ENCODE measurements at places on chromosomes 6 and 20.

GRCh38 chr6:75603106-75603420, 1.4 kb downstream of the SENP6 start:
- no peak for DNase-seq

- DNase-seq: no peak
These were observed 44.4 kb downstream of the MAP3K4 start for GRCh38 chr6:161035981-161036263.

DNA sequence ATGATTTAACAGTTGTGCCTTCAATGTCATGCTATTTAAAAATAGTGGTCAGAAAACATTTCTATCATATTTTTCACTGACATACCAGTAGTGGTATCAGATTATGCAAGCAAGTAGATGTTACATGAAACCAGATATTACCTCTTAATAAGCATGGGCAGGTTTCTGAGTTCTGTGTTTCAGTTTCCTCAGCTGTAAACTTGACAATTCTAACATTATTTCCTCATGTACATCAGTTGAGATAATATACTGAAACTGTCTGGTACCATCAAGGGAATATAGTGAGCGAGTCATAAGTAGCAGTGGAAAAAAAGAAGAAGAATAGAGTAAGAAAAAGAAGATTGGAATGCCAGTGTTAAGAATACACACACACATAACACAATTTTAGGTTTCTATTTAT, 477.9 kb upstream of the MANEA start:
- no peak for DNase-seq

DNA sequence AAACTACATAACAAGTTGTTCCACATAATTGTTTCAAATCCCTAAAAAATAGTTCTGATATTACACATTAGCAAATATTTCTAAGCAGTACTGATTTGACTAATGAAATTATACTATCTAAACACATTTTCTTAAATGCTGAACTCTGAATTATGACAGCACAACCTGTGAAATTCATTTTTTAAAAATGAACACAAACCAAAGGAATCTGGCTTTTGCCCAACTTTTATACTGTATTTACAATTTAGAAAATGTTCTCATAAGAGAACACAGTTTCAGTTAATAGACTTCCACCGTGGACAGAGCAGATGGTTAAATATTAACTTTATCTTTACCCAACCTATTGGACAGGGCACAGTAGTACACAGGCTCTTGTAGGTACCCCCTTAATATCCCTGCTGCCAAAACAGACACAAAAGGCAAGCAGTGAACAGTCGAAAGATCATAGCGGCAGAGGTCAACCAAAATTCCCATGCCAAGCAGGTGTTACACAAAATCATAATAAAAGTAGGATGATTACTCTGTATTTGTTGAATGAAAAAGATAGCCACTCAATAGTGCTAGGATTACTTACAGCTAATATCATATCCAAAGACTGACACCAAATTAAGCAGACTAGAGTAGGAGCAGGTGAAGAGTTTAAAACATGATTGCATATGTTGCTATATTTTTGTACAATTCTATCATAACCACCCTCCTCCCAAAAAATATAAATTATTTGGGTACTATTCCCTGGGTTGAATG, 122.5 kb downstream of the RNGTT start:
- DNase-seq: no peak

- DNase-seq: no peak
These were observed 295.4 kb downstream of the TFAP2C start for GRCh38 chr20:56924292-56925081.

DNA sequence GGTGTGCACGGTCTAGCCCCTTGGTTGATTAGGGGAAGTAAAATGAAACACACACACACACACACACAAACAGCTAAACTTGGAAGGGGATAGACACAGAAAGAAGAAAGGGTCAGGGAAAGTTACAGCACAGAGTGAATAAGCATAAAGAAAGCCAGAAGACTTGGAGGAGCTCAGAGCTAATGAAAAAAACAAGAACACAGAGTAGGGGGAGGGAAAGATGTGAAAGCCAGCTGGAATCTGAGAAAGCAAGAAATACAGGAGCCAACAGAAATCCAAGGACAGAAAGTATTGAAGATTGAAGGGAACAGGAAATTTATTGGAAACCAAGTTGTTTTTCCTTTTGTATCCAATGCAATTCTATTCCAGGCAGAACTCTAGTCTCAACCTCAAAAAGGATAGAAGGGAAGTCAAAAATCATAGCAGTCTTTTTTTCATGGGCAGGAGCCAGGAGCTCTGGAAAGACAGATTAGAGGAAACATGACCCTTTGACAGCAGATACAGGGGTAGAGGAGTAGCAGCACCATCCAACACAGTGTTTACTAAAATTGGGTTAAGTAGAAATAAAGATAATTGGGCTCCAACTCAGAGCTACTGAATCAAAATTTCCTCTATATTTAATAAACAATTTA, 10.1 kb downstream of the HMGCLL1 start:
- no peak for DNase-seq

DNA sequence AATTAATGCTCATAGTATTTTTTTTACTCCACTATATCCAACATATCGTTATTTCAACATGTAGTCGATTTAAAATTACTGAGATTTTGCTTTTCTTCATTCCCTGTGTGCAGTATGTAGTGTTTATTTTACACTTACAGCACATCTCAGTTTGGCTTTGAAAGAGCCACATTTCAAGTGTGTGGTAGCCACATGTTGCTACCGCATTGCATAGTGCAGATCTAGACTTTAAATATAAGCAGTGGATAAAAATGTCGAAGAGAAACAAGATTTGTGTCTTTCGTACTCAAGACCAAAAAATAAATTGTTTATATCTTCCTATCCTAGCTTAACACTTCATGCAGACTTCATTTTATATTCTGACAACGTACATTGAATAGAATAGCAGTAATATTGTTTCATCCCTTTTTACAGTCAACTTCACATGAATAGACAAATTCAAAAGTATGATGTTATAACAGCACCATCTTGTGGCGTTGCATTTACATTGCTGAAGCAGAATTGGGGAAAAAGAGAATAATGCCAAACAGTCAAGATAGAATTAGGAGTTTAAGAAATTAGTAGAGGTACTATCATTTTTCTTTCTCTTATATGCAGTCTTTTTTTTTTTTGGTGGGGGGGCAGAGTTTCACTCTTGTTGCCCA, 29.9 kb downstream of the FBXO5 start:
- no peak for DNase-seq

- no peak for DNase-seq
These were observed 182.7 kb downstream of the TAF4 start for GRCh38 chr20:61882716-61883615.

DNA sequence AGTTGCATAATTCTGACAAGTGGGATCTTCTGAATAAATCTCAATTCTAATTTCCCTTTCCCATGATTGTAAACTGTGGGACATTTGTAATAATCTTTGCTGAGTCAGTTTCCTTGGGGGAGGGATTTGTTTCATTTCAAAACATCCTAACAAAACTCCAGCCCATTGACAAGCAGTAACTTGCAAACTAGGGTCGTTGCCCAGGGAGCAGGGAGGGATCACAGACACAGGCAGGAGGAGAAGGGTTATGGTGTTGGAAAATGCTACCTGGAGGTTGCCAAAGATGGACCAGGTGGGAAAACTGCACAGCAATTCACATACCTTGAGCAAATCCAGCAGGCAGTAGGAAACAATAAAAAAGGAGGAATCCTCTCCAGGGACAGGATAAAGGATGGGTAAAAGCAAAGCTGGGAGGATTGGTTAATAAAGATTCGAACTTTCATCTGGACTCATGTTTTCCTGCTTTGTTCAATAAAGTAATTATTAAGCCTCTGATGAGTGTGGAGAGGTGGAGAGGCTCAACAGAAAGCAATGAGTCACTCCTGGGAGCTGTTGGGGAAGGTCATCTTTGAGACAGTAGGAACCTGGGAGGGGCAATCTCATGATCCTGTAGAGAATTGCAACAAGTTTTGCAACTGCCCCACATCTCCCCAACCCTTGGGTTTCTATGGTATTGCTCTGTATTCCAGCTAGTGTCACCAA, 87.3 kb upstream of the AKIRIN2 start:
- DNase-seq: peak; percentile 61

- DNase-seq: no peak
These were observed 220.0 kb upstream of the THBS2 start for GRCh38 chr6:169473663-169474062.

DNA sequence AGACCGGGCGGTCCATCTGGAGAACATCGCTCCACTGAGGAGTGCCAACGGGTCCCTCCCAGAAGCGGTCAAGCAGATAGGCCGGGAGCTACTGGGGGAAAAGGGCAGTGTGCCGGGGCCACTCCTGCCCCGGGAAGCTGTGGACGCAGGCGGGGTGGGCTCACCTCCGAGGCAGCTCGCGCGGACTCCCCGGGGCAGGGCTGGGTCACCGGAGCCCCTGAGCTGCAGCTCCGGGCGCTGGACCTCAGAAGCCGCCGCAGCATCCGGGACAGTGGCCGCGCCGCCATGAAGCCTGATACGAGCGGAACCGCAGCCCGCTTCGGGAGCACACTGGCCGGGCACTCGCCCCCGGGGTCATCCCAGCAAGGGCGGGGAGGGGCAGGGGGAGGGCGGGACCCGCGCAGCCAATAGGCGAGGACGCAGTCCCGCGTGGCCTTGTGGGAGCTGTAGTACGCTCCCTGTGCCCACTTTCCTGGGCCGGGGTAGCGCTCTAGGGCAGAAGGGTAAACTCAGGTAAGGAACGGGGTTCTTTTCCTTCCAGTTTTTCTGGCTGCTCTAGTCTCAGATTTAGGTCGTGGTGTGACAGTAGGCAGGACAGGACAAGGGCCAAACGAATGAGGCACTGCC, at the start of gene MOCS1:
TSS of gene MOCS1 (minus strand) at position 332 of the 627 bp plus-strand sequence. CDS start at position 287, 45 bp downstream.
- peak; percentile 92 for DNase-seq

GRCh38 chr20:51514249-51514648, 28.3 kb downstream of the NFATC2 start:
- DNase-seq: no peak

- no peak for DNase-seq
These were observed 222.5 kb downstream of the GJA1 start for GRCh38 chr6:121657972-121658371.

GRCh38 chr20:18431206-18431605, 35.6 kb downstream of the DZANK1 start:
- peak; percentile 63 for DNase-seq

- DNase-seq: peak; percentile 72
These were observed 84.5 kb upstream of the MCHR2 start for GRCh38 chr6:100078509-100078908.

DNA sequence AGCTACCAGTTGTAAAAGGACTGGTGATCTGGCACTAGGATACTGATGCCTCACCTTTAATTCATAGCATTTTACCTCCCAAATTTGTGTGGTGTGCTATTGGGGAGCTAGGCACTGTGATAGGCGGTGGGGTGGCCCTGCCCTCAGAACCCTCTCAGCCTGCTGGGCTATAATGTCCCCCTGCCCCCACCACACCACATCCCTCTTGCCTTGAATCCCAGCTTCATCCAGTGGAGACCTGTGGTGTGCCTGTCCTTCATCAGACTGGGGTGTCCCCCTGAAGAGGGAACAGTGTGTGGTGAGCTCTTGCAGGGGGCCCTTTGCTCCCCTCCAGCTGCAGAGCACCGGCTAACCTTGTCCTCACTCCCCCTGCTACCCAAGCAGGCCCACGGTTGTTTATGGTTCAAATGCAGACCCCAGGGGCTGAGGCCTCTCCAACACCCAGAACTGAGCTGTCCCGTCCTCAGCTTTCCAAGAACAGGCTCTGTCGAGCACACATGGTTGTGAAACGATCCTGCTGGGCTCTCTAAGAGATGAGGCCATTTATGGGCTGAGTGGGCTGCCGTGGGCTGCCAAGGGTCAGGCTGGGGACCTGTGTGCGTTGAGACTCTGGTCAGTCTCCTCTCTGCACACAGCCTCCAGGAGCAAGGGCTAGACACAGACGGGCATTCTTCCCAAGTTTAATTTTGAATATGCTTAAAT, 26.9 kb upstream of the VEGFA start:
- peak; percentile 40 for DNase-seq

- no peak for DNase-seq
These were observed 36.6 kb downstream of the NKX2-4 start for GRCh38 chr20:21360705-21361104.

DNA sequence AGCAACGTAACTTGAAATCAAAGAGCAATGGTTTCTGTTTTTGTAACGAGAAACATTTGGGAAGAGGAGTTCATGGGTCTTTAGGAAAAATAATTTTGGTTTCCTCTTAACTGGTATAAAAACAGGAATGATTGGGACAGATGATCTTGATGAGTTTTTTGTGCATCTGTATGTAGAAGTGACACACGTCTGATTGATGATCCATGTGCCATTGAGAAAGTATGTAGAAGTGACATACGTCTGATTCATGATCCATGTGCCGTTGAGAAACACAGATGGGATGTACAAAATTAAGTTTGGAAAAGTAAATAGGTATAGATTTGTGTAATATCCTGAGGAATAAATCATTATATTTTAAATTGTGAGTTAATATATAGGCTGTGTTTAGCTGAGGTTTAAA, 2.1 kb downstream of the KIAA1586 start:
- DNase-seq: no peak

DNA sequence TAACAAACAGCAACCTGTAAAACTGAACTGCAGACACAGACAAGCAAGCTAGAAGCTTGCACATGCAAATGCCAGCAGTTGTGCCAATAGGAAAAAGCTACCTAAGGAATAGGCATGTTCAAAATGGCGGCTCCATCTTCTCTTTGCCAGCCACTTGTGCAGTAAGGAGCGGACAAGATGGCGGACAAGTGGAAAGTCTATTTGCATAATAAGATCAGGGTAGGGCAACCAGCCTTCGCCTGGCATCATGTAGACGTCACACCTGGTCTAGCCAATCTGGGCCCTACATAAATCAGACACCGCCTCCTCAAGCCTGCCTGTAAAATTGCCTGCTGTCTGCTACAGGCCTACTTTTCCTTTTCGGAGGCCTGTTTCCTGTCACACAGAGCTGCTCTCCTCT, 18.0 kb downstream of the C6orf52 start:
- DNase-seq: no peak

DNA sequence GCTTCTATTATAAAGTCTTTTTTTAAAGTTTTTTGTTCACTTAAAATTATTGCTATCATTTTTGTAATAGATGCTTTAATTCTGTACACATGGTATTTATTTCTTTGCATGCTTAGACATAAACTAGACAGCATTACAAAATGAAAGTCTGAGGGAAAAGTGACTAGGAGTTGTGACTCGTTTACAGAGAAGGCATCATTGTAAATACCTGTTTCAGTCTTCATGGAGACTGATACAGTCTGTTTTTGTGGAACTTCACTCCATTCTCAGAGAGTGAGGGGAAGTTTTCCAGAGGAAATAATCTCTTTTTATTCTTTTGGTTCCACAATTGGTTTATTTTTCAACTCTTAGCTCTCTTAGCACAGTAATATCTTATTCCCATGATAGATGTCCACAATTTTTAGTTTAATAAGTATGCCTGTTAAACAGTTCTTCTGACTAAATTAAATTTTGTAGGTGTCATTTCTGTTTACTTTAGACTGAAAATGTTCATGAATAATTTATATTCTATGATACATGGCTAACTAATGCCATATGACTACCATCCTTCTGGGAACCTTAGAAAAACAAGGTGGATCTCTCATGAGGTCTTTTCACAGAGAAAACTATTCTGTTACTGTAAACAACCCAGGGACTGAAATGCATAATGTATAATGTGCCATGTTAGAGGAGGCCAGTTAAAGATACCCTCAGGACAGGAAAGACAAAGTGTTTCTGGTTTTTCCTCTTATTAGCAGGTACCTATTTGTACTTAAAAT, 69.2 kb downstream of the MYO6 start:
- no peak for DNase-seq

GRCh38 chr6:150753371-150754064, 112.0 kb upstream of the MTHFD1L start:
- DNase-seq: peak; percentile 67

All from islet precursor cell (in vitro differentiated cells).